ENCODE measurements at places on chromosomes 3 and 15.

DNA sequence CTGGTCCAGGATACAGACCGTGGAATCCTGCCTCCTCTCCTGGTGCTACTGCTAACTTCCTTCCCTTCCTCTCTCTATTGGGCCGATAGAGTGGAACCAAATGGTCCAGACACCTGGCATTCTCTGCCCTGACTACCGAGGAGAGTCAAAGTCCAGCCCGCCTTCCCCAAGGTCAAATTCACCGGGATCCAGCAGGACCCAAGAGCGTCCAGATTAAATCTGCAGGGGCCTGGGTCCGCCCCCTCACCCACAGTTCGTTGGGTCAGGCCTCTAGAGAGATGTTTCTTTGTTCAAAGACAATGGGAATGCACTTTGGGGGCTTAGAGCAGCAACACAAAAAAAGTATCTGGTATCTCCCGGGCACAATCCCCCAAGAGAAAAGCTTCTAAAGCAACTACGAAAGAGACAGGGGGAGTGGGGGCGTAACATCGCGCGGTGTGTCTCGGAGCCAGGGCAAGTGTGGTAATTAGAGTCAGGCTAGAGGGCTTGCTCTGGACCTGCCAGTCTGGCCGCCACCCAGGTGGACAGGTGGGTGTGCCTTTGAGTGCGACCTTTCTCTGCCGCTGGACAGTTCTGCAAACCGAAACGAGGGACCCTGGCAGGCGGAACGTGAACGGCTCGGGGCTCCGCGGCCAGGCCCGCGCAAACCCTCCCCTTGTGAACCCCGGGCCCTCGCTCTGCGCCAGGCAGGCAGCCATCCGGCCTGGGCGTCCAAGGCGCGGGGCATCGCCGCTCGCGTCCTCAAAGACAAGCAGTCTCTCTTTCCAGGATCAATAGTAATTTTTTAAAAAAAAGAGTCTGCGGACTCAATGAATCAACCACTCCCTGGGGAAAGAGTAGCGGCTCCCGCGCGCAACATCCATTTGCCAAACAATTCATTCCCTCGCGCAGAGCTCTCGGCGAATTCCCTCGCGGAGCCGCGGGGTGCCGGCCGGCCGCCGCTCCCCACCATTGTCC is 806 bp downstream of the KLHL25 start:
- DNase-seq = peak; percentile 41

- no peak for DNase-seq
Measured at GRCh38 chr3:67699882-67700281, 45.5 kb upstream of the SUCLG2 start.

DNA sequence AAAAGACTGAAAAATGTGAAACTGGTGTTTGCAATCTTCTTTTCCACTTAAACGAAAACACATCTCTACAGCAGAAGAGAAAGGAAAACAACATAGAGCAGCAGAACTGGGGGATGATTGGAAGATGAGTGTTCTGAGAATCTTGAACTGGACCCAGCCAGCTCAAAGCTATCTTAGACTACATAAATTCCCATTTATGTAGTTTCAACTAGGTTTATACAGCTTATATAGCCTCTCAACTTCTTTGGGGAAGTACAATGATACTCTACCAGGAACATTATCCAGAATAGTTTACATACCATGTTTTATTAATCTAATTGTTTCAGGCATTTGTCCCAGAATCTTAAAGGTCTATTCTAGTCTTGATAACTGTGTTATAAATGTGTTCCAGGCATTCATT is 658.2 kb upstream of the LMCD1 start:
- DNase-seq = no peak

- DNase-seq = peak; percentile 23
Measured at GRCh38 chr3:38497031-38497430, 891 bp downstream of the EXOG start.

- no peak for DNase-seq
Measured at GRCh38 chr15:92294759-92295158, 98.9 kb upstream of the ST8SIA2 start.

DNA sequence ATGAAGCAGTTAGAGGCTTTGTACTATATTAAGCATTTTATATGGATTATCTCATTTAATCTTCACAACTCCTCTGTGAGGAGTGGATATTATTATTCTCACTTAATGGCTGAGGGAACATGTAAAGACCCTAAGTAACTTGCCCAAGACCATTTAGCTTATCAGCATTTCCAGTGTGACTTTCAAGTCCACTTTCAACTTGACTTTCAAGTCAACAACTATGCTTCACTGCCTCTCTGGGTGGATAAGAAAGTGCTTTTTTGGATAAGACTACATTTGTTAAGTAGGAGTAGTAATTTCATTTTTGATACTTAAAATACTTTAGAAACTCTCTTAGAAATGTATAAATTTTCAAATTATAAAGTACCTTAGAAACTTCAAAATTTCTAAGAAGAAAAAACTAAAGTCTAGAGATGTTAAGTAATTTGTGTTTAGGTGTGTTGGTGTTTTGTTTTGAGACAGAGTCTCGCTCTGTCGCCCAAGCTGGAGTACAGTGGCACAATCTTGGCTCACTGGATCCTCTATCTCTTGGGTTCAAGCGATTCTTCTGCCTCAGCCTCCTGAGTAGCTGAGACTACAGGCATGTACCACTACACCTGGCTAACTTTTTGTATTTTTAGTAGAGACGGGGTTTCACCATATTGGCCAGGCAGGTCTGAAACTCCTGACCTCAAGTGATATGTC is 71.8 kb downstream of the MINDY2 start:
- DNase-seq = no peak

DNA sequence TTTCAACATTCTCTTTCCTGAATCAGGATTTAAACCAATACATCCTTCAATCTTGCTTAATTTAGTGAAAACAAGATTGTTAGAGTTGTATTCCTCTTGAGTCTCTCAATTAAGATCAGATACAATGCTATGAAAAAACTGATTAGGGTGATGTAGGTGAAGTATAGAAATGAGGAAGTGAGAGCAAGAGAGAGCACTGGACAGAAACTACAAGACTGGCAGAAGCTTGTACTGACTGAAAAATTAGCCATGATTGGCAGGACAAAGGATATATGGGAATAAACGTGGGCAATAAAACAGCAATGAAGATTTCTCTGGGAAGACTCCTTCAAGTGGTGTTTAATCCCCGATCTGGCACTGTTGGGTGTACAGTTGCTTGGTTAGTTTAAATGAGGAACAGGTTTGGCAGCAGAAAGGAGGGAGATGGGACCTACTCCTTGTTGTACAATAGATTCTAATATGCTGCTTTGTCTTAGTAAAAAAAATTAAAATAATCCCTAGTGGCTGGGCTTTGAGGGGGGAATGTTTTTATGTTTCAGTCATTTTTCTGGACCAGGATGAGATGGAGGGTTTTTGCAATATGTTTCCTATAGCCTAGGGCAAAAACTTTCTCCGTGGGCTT is 252.7 kb downstream of the SLC9A9 start:
- DNase-seq = no peak

DNA sequence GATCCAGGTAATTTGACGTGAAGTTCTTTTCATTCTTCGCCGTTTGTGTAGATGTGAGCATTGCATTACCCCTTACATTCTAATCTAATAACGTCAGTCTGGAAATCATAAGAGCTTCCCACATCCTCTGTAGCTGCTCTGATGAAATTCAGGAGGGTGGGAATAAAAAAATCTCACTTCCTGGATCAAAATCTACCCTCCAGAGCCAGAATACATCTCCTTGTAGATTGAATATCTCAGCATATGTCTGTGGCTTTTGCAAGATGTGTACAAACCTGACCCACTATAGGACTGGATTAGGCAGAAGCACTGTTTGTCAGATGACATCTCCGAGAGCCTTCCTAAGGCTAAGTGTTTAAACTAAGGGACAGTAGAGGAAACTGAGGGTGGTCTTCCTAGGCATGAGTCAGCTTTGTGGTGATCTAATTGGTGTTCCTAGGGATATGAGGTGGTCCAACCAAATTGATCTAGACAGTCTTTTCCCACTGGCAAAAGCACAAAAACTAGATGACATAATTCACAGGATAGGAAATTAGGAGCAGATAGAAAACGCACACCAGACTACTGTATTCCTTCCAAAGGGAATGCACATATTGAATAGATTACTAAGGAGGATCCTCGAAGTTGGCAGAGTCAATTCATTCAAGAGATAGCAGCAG is 216.3 kb upstream of the LRTM1 start:
- DNase-seq = no peak

DNA sequence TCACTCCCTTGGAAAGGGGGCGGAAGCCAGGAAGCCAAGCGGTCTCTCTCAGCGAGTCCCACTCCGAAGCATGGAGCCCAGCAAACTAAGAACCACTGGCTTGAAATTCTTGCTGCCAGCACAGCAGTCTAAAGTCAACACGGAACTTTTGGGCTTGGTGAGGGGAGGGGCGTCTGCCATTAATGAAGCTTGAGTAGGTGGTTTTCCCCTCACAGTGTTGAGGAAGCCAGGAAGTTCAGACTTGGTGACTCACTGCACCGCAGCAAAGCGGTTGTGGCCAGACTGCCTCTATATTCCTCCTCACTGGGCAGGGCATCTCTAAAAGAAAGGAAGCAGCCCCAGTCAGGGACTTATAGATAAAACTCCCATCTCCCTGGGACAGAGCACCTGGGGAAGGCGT is 665.4 kb upstream of the CBLB start:
- DNase-seq = no peak

- DNase-seq = no peak
Measured at GRCh38 chr15:80932989-80933388, 56.6 kb downstream of the MESD start.

- peak; percentile 81 for DNase-seq
Measured at GRCh38 chr3:157789162-157789561, 285.9 kb upstream of the VEPH1 start.

GRCh38 chr3:5376761-5377160 is 189.3 kb downstream of the EDEM1 start:
- DNase-seq = no peak

DNA sequence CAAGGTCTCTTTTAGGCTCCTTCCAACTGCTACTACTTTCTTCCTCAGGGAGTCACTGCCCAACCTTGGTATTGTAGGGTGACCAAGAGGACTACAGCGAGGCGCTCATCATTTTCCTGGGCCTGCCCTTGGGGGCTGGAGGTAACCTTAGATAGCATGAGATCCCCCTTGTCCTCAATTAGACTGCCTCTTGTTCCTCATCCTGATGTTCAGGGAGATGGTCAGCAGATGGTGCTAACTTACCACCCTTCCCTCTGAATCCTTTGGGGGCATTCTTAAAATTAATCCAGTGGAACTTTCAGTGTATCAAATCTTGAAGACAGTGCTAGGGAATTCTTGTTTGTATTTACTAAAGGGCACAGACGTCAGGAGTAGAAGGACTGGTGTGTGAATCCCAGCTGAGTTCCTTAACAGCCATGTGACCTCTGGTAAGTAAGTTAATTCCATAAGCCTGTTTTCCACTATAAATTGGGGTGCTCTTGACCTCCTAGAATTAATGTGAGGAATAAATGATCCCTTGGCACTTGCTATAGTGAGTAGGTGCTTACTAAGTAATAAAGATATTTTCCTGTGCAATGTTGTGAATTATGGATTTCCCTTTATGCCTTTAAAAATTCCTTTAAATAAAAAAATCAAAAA is 4.1 kb upstream of the CLPX start:
- DNase-seq = peak; percentile 62

GRCh38 chr3:140972833-140973232 is 31.2 kb downstream of the SLC25A36 start:
- DNase-seq = peak; percentile 4

DNA sequence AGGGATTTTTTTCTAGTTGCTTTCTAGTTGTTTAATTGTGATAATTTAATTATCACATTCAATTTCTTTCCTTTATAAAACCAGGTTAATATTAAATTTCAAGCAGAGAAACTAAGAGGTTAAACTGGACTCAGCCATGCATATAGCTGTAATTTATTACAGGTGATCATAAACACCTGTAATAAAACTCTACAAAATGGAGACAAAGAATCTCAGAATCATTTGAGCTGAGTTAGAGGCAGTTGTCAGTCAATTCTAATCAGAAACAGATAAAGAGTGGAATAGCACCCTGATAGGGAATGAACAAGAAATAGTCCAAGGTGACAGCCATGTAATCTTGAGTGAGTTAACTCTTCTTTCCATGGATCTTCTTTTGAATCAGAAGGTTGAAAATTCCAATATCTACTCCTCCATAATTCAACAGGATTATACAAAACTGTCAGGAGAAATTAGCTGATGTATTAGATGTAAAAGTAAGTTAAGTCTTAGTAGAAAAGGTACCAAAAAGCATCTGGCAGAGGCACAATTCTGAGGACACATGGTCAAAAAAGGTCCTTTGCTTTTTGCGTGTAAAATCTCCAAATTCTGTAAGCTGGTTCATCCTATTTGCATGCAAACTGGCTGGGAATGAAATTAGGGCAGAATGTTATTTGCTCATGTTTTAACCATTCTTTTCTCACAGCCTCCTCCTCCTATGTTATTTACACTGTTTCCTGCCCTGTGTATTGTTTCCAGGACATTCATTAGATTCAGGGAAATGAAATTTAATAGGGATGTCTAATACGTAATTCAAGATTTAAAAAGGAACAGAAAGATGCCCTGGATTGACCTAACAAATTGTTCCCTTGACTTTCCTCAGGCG is 39.4 kb upstream of the B3GNT5 start:
- DNase-seq = no peak

- DNase-seq = no peak
Measured at GRCh38 chr3:72696815-72697214, 151.4 kb downstream of the SHQ1 start.

GRCh38 chr3:135141160-135141559 is 346.1 kb downstream of the EPHB1 start:
- no peak for DNase-seq

GRCh38 chr3:154243353-154243752 is 80.9 kb downstream of the DHX36 start:
- DNase-seq = peak; percentile 24

- no peak for DNase-seq
Measured at GRCh38 chr3:120435621-120436020, 15.2 kb downstream of the FSTL1 start.

DNA sequence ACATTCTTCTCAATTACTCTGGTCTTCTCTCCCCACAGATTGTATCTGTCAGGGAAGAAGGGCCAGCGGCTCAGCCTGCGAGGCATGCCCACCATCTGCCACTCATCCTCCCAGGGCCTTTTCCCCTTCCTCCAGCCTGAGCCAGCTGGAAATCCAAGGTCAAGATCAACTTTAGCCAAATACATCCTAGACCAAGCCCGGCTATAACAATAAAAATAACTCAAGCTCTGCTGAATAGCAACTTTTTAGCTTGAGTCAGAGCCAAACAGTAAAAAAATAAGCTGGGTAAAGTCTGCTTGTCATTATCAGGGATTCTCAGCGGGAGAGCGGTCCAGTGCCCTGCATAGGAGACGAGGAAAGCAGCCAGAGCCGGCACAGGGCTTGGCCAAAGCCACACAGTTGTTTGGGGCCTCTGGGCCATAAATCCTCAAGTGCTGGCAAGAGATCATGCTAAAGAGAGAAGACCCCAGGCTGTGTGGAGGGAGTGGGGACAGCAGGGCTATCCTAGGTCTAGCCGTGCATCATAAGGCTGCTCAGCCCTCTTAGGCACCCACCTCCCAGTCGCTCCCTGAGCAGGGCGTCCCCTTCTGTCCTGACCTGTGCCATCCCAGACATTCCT is 76.2 kb upstream of the HERC1 start:
- no peak for DNase-seq

- no peak for DNase-seq
Measured at GRCh38 chr3:115478359-115478758, 145.0 kb upstream of the GAP43 start.

Measured in RWPE1 (cell line).